Right renal pelvis (tissue), 4 donors: ENCODE measurements at places on chromosomes 3 and 15. TPM values are rescaled to one million over a fixed set of nuclear protein-coding genes. Genes with fewer than 3 reads are reported as not detected.

Gene C3orf80
- polyA plus RNA-seq: 0.37 TPM

GRCh38 chr15:53323191-53323590, 436.3 kb downstream of the WDR72 start:
- DNase-seq: no peak

Gene ZNF385D
- polyA plus RNA-seq: 15.1 TPM

Gene MRAS
- polyA plus RNA-seq: 32.1 TPM

GRCh38 chr15:45573961-45574629, 13.1 kb upstream of the BLOC1S6 start:
- DNase-seq: no peak

- no peak for DNase-seq
Measured at GRCh38 chr3:148214705-148215104, 483.0 kb upstream of the AGTR1 start.

- DNase-seq: no peak
Measured at GRCh38 chr3:121660356-121661171, at the start of gene HCLS1. Gene HCLS1, minus strand, starts transcription at chr3:121660903. Its CDS starts 2,556 bp downstream, at chr3:121658347.

GRCh38 chr15:50883903-50884302, 24.6 kb upstream of the AP4E1 start:
- no peak for DNase-seq

DNA sequence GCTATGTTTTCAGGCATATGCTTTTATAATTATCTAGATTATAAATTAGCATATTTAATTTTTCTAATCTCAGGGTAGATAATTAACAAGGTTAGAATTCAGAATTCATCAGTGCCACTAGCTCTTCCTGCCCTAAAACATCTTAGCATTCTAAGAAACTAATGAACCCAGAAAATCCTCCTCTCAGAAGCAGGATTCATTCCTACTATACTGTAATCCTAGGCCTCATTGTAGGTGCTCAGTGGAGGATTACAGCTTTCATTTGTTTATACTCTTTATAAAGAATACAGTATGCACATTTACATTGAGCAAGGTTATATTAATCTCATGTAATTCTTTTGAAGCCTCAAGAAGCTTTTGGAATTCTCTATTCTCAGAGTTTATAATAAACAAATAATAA, 20.9 kb downstream of the ACAD11 start:
- DNase-seq: no peak

Gene RASL12
- polyA plus RNA-seq: 8.0 TPM

DNA sequence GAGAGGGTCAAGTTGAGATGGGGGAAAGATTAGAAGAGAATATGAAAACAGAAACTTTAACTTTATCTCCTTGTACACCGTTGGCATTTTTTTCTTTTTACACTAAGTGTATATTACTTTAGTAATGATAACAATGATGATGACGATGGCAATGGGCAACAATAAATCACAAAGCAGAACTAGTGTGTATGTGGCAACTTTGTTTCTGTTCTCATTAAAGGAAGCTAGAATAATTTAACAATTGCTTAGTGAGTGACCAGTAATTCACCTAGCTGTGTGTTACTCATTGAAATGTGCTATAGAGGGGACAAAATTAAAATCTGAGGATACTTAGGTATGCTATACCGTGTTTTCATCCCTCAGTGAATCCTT, 318.5 kb upstream of the TBL1XR1 start:
- DNase-seq: no peak

Gene HCN4
- polyA plus RNA-seq: 1.00 TPM

DNA sequence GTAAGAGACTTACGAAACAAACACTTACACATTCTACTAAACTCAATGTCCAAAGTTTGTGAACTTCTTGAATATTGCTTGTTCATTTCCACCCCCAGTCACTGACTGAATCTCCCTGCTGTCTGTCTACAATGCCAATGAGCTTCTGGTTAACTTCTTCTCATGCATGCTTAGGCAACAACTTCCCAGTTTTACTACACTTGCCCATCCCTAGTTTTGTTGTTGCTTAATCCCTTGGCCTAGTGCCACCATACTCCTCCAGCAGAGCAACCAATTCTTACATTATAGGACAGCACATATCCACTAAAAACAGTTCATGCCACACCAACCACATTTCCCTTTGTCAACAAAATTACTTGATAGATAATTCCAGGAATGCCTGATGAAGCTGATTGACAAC, 40.9 kb upstream of the CCR2 start:
- no peak for DNase-seq
